MCF 10A (cell line): ENCODE measurements at places on chromosomes 7 and 10. TPM values are rescaled to one million over a fixed set of nuclear protein-coding genes. Genes with fewer than 3 reads are reported as not detected.

The INHBA gene
- 10.0 and 14.3 TPM in 2 replicates for total RNA-seq

The PNLIPRP3 gene
- total RNA-seq, result 7.6 and 9.5 TPM in 2 replicates

DNA sequence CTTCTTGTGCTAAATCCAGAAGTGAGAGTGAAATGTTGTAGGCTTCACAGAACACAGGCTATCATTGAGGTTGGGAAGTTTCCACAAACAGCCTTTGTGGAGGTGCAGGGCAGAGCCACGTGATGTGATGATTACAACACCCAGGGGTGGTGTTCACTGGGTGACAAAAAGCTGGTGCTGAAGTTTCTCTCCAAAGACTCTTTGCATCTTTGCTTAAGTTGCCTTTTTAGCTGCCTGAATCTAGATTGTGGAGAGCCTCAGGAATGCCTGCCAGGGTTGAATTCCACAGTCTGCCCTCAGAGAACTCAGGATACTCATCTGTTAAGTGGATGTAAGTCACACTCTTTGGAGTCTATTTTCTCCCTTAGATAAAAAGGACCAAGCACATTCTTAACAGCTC lies 56.3 kb downstream of the PLXNA4 start:
- no peak for DNase-seq
- no peaks in the 10 kb centered on the region for H3K4me1 ChIP-seq
- no peak overlapping the region for H3K4me3 ChIP-seq
- H3K27me3 ChIP-seq, result peaks cover 32% of the 10 kb centered on the region

GRCh38 chr10:86017841-86018734 lies 348.5 kb downstream of the GRID1 start:
- H3K4me3 ChIP-seq, result no peak overlapping the region
- H3K27me3 ChIP-seq, result no peaks in the 10 kb centered on the region
- H3K36me3 ChIP-seq, result peaks cover 1% of the 10 kb centered on the region
- H3K27ac ChIP-seq, result no peak overlapping the region
- H3K4me1 ChIP-seq, result no peaks in the 10 kb centered on the region

The ASZ1 gene
- total RNA-seq, result not detected in 2 replicates

The ELN gene
- total RNA-seq, result not detected in 2 replicates

The ZNF248 gene
- total RNA-seq, result 5.7 and 10.0 TPM in 2 replicates

- no peak overlapping the region for H3K4me3 ChIP-seq
- H3K27ac ChIP-seq, result no peak overlapping the region
- no peak for DNase-seq
- H3K27me3 ChIP-seq, result no peaks in the 10 kb centered on the region
- H3K36me3 ChIP-seq, result peaks cover 6% of the 10 kb centered on the region
These were observed 197.9 kb upstream of the BMPER start for GRCh38 chr7:33707427-33707826.
